ENCODE measurements at places on chromosomes 11 and 22. TPM values are rescaled to one million over a fixed set of nuclear protein-coding genes. Genes with fewer than 3 reads are reported as not detected.

Gene ME3
- 62.4 TPM for total RNA-seq

DNA sequence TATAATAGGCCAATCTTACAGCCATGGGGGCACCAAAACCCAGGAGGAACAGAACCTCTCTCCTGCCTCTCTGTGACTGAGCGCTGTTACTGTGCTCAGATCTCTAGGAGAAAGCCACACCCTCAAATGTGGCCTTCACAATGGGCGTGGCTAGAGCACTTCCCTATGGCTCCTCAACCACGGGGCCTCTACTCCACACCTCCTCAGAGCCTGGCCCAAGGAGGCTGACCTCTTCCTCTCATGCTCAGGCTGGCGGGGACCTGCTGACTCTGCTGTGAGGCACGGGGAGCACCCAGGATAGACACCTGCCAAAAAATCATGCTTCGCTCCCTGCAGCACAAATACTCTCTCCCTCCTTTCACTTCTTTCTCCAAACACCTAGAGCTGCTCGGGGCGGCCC is 41.0 kb downstream of the C11orf58 start:
- no peak for DNase-seq

GRCh38 chr11:2215561-2216399 is 44.2 kb upstream of the TH start:
- DNase-seq, result no peak

Gene AMOTL1
- 64.2 TPM for total RNA-seq

- DNase-seq, result no peak
These were observed 149.1 kb upstream of the E2F8 start for GRCh38 chr11:19389787-19390303.

GRCh38 chr22:31282748-31283468 is 9.4 kb downstream of the PIK3IP1 start:
- DNase-seq, result no peak

- DNase-seq, result no peak
These were observed 102.9 kb downstream of the USP35 start for GRCh38 chr11:78291503-78292108.

Gene NAV2
- 230 TPM for total RNA-seq

DNA sequence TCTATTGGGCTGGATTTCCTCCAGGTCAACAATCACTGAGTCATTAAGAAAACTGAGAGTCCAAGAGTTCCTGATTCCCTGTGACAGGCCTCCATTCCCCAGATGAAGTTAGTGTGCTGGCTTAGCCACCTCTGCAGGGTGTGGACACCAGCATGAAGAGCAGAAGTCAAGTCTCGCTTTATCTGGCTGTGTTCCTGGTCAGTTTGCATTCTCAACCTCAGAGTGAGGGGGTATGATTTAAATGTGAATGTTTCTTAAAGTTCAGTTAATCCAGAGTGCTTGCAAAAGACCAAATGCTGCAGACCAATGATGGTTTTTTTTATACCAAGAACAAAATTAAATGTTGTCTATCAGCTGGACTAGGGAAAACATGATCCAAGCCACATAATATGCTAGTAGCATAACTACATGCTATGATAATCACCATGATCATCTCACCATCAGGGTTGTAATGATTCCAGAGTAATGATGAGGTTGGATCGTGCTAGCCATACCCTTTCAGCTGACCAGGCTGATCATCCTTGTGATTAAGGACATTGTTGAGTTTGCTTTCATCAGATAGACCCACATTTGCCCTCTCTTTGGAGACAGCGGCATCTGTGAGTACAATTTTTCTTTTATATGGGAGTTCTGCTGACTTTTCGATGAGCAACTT is 145.8 kb upstream of the ARHGAP20 start:
- DNase-seq, result no peak

GRCh38 chr11:35303596-35304385 is 115.6 kb downstream of the SLC1A2 start:
- peak; percentile 22 for DNase-seq

GRCh38 chr11:9076046-9076445 is 15.4 kb downstream of the SCUBE2 start:
- no peak for DNase-seq

DNA sequence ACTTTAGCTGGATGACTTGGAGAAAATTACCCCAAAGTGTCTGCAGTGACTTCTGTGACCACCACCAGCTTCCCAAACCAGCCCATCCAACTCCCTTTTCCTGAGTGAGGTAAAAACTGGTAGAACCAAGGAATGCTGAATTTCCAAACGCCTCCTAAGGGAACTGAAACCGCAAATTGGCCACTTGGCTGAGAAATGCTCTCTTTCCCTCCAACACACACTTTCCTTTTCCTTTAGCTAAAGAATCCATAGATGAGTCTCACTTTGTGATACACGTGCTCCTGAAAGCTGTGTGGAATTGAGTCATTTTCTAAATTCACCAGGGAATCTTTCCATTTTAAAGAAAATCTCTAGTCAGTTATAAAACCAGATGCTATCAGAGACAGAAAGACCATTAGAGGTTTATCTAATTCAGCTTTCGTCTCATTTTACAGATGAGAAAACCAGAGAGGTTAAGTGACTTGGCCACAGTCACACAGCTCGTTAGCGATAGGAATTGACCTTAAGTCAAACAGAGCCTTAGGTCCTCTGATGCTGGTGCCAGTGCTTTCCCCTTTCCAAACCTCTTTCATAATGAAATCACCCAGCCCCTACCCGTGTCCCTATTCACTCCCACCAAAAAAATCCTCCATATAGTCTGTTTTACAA is 137.2 kb downstream of the COMMD9 start:
- no peak for DNase-seq

Gene CHST1
- total RNA-seq, result 48.7 TPM

All from thoracic aorta (tissue), 2 donors.